GM12878 (cell line): ENCODE measurements at places on chromosomes 2 and 18. TPM values are rescaled to one million over a fixed set of nuclear protein-coding genes. Genes with fewer than 3 reads are reported as not detected.

Gene UGT1A4
- not detected in 2 replicates for polyA plus RNA-seq

Gene CD8B2
- polyA plus RNA-seq, result not detected in 2 replicates

Gene CASP10
- polyA plus RNA-seq, result 7.0 and 7.2 TPM in 2 replicates

GRCh38 chr2:177419274-177419673 lies 26.7 kb downstream of the AGPS start:
- H3K27me3 ChIP-seq, result no peaks in the 10 kb centered on the region
- no peaks in the 10 kb centered on the region for H3K4me1 ChIP-seq
- no peak overlapping the region for H3K4me3 ChIP-seq
- H3K27ac ChIP-seq, result no peak overlapping the region

DNA sequence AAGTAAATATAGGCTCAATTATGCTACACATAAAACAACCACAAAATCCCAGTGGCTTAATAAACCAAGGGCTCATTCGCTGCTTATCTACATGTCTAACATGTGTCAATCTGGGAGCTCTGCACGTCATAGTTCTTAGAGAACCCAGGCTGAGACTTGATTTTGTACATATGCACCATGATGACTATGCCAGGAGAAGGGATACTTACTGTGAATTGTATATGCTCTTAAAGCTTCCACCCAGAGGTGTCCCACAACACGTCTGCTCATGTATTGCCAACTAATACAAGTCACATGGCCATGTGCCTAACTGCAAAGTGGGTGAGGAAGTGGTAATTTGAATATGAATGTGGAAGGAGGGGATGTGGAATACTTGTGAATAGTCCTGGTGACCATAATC lies 262.1 kb downstream of the CPS1 start:
- no peak overlapping the region for H3K27ac ChIP-seq
- no peaks in the 10 kb centered on the region for H3K4me1 ChIP-seq
- no peaks in the 10 kb centered on the region for H3K36me3 ChIP-seq
- no peak overlapping the region for H3K4me3 ChIP-seq
- no peaks in the 10 kb centered on the region for H3K27me3 ChIP-seq

GRCh38 chr2:171512014-171512413 lies 10.3 kb upstream of the CYBRD1 start:
- no peaks in the 10 kb centered on the region for H3K27me3 ChIP-seq
- no peak overlapping the region for H3K4me3 ChIP-seq

DNA sequence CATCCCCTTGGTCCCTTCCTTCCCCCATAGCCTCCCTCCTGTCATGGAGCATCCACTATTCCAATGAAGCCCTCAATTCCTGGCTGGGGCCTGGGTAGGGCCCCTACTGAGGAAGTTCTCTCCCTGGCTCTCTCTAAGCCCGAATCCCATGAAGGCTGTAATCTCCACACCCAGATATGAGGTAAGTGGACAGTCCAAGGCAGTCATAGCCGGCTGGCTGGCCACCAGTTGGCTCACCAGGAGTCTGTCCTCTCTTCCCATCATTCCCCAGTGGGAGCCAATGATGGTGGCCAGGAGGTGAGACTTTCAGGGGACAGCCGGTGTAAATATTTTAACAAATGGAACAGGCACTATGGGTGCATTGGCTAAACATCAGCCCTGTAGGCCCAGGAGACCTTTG lies 6.8 kb upstream of the TAF1B start:
- no peak for DNase-seq
- no peaks in the 10 kb centered on the region for H3K36me3 ChIP-seq
- H3K4me3 ChIP-seq, result no peak overlapping the region
- no peaks in the 10 kb centered on the region for H3K4me1 ChIP-seq

- H3K4me1 ChIP-seq, result no peaks in the 10 kb centered on the region; the same call in 1 of the 2 replicates
- H3K27ac ChIP-seq, result no peak within 1 kb of the TSS
- no peak for DNase-seq
- no peaks in the 10 kb centered on the region for H3K36me3 ChIP-seq
Measured at GRCh38 chr2:31138037-31138962, at the start of gene GALNT14. TSS of gene GALNT14 (minus strand) at chr2:31138440. CDS start at chr2:31138086, 354 bp downstream.

- no peaks in the 10 kb centered on the region for H3K27me3 ChIP-seq
- no peak for DNase-seq
- no peak overlapping the region for H3K27ac ChIP-seq
Measured at GRCh38 chr18:43547456-43547855, 270.2 kb upstream of the SYT4 start.

- no peak overlapping the region for H3K4me3 ChIP-seq
- H3K27me3 ChIP-seq, result no peaks in the 10 kb centered on the region
- H3K36me3 ChIP-seq, result peaks cover 2% of the 10 kb centered on the region
- H3K4me1 ChIP-seq, result no peaks in the 10 kb centered on the region
- DNase-seq, result no peak
Measured at GRCh38 chr2:112096098-112096497, 41.0 kb downstream of the TMEM87B start.

DNA sequence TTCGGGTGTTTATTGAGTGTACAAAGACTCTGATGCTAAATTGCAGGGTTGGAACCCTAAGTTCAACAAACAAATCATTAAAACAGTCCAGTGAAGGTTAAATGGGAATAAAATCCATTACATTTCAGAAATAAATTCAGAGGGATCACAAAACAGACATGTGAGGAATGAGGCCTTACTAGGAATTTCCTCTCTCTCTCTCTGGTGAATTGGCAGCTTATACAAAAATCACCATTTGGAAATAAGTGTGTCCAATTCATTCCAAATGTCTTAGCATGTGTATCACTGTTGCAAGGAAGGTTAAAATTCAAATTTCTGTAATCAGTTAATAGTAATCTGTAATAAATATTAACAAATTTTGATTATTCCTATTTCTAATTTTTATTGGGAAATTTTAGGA lies 228.6 kb upstream of the PXDN start:
- H3K4me1 ChIP-seq, result no peaks in the 10 kb centered on the region
- no peak overlapping the region for H3K27ac ChIP-seq
- DNase-seq, result no peak
- no peak overlapping the region for H3K4me3 ChIP-seq
- H3K27me3 ChIP-seq, result no peaks in the 10 kb centered on the region
